ENCODE measurements at places on chromosomes 2 and 18.

DNA sequence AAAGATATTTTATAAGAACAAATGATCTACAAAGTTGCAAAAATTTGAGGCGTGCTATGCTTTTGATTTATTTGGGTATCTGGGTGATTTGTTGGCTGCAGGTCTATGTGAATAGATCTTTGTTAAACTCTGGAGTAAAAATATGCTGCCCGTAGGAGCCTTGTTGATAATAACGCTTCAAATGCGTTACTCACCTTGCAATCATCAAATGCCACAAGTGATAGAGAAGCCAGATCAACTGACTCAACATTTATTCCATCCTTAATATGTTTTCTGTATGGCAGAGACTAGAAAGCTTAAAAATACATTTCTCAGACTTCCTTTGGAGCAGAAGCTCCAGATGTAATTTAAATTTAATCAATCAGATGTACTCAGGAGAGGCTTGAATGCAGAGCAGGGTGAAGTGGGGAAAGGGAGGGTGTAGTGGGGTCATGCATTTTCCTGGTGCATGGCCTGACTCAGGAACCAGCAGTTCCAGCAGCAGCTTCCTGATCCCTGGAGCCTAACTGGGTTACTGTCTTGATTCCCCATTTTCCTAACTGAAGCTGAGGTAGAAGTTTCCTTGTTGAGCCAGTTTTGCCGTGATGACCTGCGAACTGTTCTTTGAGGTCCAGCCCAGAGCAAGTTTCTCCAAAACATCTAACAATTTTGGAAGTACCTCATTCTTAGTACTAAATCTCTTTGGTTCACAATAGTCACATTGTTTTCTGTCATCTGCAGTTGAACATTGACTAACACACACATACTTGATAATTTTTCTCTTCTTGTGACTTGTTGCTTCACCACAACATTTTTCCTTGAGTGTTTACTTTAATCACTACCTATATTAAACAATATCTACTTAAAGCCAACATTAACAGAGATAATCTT is 284.7 kb upstream of the CWC22 start:
- DNase-seq = no peak

DNA sequence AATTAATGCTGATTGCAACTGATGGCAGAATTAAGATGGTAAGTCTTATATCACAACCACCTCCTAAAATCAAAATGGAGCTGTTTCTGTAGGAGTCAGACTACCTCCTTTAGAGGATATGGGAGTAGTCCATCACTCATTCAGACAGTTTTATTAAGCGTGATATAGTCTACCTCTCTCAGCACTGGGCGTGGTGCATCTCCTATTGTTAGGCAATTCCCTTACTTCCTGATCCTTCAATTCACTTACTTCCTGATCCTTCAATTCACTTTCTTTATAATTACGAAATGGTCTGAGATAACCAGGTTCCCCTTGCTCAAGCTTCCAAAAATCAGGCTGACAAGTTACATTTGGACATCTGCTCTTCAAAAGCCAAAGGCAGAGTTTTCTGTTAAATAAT is 31.9 kb downstream of the ATP8B1 start:
- no peak for DNase-seq

DNA sequence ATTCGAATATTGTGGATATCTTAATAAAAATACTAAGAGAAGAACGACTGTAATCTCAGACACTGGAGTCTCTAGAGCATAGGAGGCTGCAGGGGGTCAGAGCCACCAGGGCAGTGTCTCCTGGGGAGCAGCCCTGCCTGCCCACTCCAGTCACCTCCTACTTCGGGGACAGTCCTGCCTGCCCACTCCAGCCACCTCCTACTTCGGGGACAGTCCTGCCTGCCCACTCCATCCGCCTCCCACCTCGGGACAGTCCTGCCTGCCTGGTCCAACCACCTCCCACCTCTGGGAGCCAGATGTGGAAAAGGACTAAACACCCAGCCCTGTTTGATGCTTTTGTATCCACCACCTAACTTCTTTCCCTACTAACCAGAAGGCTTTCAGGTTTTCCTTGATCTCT is 350.1 kb upstream of the SMIM21 start:
- DNase-seq = no peak

DNA sequence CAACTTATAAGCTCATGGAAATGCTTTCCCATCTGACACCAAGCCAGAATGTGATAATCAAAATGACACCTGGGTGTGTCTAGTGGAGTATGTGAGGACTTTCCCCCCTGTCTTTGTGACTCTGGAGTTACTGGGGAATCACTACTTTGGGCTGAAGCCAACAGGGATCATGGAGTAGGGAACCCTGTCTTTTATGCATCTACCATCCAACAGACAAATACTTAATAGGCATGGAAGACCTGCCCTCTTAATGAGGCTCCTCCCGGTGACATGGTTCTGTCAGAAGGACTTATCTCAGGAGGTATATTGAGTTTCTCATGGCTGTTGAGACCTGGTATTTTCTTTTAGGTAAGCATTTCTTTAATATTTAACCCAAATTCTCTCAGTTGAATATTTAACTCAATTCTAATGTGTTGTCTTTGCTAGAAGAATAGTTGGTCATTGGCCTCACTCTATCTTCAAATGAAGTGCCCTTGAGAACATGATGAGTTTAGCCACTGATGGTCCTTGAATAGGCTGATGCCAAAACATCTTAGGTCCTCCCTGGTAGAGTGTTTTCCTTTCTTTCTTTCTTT is 42.1 kb downstream of the TGIF1 start:
- no peak for DNase-seq

DNA sequence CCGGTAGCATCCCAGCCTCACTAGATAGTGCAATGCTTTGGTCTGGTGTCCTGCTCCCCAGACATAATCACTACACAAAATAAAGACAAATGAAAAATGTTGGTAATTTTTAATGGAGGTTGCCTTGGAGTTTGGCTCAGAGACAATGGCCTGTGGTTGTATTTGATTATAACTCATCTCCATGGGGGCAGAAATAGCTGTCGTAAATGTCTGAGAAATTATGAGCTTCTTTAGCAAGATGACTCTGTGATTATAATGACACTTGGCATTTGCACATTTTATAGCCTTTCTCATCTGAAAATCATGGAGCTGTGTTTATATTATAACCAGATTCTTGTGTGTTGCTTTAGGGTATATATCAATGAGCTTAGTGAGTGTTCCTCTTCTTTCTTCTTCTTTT is 1779.7 kb upstream of the CELF4 start:
- no peak for DNase-seq

- no peak for DNase-seq
These were observed 72.9 kb upstream of the HK2 start for GRCh38 chr2:74760875-74761630.

DNA sequence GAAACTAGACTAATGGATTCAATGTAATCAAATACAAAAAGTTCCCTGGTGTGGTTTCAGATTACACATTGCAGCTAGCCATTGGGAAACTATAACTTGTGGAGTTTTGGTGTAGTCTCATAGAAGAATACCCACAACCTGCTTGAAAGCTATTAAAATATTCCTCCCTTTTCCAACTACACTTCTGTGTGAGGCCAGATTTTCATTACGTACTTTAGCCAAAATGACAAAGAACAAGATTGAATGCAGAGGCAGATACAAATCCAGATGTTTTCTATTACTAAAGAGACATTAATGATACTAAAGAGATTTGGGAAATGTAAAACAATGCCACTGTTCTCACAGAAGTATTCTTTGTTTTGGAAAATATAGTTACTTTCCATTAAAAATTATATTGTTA is 128.7 kb upstream of the SLC35G4 start:
- no peak for DNase-seq

DNA sequence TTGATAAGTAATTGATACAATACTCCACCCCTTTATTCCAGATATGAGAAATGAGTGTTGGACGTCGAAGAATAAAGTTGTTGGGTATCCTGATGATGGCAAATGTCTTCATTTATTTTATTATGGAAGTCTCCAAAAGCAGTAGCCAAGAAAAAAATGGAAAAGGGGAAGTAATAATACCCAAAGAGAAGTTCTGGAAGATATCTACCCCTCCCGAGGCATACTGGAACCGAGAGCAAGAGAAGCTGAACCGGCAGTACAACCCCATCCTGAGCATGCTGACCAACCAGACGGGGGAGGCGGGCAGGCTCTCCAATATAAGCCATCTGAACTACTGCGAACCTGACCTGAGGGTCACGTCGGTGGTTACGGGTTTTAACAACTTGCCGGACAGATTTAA is 26.3 kb downstream of the B3GNT2 start:
- DNase-seq = no peak

GRCh38 chr2:210363876-210364275 is 48.9 kb upstream of the MYL1 start:
- no peak for DNase-seq

DNA sequence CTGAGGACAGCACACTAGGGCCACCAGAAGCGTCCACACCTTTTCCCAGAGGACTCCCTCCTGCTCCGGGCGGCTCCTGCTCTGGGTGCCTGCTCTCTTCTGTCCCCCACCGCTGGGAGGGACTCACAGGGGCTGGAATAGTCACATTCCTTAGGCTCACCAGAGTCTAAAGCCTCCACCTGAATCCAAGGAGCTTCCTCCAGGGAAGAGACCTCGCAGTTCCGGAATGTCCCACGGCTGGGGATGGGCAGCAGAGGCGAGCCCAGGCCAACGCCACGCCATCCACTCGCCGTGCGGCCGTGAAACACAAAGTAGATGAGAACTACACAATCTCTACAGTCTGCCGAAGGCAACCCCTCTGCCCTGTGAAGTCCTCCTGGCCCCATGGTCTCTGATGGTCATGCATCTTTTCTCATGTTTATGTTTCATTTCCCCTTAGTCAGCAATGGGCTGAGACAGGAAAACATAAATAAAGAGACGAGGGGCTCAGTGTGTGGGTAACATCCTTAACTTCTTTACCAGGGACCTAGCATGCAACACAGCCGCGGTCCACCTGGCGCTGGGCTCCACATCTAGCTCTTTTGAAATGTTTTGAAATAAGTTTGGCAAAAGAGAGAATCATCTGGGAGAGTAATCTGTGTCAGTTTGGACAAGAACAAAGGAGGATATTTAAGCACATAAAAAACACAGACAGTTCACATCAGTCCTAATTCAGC is 98.4 kb downstream of the PXDN start:
- DNase-seq = no peak

GRCh38 chr18:59481436-59481835 is 122.4 kb upstream of the LMAN1 start:
- DNase-seq = no peak

DNA sequence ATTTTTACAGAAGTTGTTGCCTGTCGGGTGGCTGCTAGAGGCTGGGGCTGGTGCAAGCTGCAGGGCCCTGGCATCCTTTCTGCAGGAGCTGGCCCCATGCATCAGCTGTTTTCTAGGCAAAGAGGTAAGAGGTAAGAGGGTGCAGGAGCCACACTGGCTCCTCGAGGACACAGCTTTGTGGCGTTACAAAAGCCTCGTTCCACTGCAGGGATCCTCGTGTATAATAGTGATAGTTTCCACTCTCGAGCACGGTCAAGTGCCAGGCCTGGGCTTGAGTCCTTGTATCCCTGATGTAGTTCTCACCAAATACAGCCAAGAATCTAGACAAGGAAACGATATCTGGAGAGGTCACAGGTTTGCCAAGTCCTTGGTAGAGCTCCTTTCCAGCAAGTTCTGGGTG is 33.2 kb upstream of the FHOD3 start:
- no peak for DNase-seq

DNA sequence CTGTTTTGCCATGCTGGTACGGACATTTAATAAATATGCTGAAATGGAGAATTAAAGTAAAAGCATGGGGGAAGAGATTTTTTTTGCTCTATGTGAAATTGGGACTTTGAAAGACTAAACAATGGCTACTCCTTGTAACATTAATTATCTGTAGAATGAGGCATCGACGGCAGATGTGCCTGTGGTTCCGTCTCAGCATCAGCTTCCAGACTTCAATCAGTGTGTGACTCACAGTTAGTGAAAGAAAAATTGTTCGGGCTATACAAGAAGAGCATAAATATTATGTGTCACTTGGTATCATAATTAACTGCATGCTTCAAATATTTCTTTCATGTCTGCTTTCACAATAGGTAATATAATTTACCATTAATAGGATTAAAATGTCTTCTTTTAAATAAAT is 117.0 kb upstream of the SMIM21 start:
- DNase-seq = no peak

DNA sequence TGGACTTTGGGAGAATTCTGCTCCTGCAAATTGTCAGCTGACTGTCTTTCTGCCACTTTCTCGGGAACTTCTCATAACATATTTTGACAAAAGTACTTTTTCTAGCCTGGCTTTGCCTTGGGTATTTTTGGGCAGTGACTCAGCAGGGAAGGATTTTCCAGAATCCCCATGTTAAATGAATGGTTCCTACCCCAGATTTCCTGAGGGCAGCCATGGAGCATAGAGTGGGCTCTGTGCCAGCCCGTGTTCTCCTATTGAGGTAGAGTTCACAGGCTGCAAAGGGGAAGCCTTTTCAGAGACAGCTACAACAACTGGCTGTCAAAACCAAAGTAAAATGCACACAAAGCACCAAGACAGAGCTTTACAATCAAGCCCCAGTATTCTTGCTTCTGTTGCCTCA is 59.8 kb downstream of the BMP10 start:
- no peak for DNase-seq

DNA sequence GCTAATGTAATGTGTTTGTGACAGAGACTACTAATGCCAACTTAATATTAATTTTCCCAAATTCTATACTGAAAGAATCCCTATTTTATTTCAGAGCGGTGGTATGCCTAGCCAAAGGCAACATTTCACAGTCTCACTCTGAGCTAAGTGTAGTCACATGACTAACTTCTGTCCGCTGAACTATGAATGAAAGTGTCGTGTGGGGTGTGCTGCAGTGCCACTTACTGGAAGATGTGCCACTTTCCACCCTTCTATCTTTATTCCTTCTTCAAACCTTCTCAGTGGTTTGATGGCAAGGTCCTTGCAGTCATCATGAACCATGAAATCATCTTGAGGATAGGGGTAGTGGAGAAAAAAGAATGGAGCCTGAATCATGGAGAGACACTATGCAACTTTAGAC is 47.3 kb upstream of the C1D start:
- no peak for DNase-seq

DNA sequence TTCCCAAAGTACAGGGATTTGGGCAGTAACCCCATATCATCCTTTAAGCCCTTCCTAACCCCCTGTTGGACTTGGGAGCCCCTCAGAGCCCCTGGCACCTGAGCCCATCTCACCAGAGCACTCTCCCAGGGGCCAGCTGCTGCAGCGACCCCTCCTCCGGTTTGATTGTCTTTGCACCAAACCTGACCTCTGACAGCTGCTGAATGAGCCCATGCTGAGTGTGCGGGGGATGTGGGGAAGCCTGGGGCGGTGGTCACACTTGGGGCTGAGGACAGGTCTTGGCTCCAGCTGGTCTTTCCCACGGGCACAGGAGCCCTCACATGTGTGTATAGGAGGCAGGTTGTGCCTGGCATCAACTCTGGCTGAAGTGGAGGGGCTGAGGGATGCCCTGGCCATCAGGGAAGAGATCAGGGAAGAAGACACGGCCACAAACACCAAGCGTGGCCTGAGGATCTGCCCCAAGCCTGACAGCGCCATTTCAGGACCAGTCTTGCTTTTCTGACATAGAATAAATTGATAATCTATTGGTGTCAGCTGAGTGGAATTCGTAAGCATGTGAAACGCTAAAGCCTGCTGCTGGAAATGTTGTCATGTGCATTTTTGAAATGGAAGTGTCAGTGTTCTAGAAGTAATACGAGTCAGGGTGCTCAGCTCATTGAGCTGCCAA is 102.4 kb downstream of the ACKR3 start:
- no peak for DNase-seq

GRCh38 chr2:221779614-221780067 is 207.5 kb upstream of the EPHA4 start:
- no peak for DNase-seq
